ENCODE measurements at places on chromosomes 7 and 10. TPM values are rescaled to one million over a fixed set of nuclear protein-coding genes. Genes with fewer than 3 reads are reported as not detected.

AGMO gene
- not detected for total RNA-seq

TMEM225B gene
- 0.61 TPM for total RNA-seq

ZNF655 gene
- total RNA-seq = 76.2 TPM

JCAD gene
- total RNA-seq = 0.19 TPM

PAPSS2 gene
- 0.07 TPM for total RNA-seq

BEND7 gene
- total RNA-seq = not detected

SUFU gene
- 8.4 TPM for total RNA-seq

DNA sequence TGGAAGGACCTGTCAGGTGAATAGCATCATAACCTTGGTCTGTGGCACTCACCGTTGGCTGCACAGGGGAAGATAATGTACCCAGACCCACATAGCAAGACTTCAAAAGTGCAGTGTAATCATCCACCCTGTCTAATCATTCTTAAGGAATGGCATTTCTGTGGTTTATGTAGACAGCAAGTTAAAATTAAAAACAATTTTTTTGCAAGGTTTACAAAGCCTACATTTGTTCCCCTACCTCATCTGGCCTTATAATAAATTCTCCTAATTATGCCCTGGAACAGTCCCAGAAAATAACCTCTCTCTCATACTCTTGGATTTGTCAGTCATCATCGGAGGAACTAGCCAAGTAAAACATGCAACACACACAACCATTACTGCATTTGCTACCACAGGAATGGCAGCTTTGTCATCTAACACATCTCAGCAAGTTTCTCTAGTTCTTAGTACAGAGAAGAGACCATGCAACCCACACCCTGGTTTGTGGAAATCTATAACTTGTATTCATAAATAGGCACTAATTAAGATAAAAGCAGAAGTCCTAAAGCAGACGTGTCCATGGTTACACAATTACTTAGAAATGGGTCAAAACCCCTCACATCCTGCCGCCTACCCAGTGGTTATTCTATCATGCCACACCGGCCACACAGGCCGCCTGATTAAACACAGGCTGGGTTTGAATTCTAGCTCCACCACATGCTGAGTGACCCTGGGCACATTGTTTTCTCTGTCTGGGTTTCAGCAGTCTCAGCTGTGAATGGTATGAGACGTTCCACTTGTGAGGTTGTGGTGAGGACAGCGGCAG is 19.1 kb downstream of the ABLIM1 start:
- peaks cover 2% of the 10 kb centered on the region for H3K4me1 ChIP-seq
- no peak overlapping the region for H3K27ac ChIP-seq
- H3K36me3 ChIP-seq = no peaks in the 10 kb centered on the region
- H3K4me3 ChIP-seq = no peak overlapping the region

GRCh38 chr10:24706479-24707118 is 17.1 kb downstream of the ARHGAP21 start:
- no peak overlapping the region for H3K27ac ChIP-seq
- no peaks in the 10 kb centered on the region for H3K27me3 ChIP-seq
- H3K4me3 ChIP-seq = no peak overlapping the region
- no peaks in the 10 kb centered on the region for H3K36me3 ChIP-seq

GRCh38 chr10:125296598-125296997 is 136.2 kb upstream of the CTBP2 start:
- no peak overlapping the region for H3K4me3 ChIP-seq
- no peak for DNase-seq
- no peaks in the 10 kb centered on the region for H3K27me3 ChIP-seq
- no peak overlapping the region for H3K27ac ChIP-seq
- H3K36me3 ChIP-seq = no peaks in the 10 kb centered on the region

- H3K4me3 ChIP-seq = no peak overlapping the region
- DNase-seq = no peak
- peaks cover 8% of the 10 kb centered on the region for H3K4me1 ChIP-seq
- H3K27ac ChIP-seq = no peak overlapping the region
These were observed 34.4 kb upstream of the AGR3 start for GRCh38 chr7:16916105-16916639.

- no peaks in the 10 kb centered on the region for H3K36me3 ChIP-seq
- no peaks in the 10 kb centered on the region for H3K4me1 ChIP-seq
- no peaks in the 10 kb centered on the region for H3K27me3 ChIP-seq
These were observed 269.2 kb upstream of the TCERG1L start for GRCh38 chr10:131580674-131581073.

GRCh38 chr7:129925416-129926002 is 27.3 kb downstream of the UBE2H start:
- H3K4me3 ChIP-seq = no peak overlapping the region
- peaks cover 5% of the 10 kb centered on the region for H3K4me1 ChIP-seq
- no peaks in the 10 kb centered on the region for H3K27me3 ChIP-seq
- peaks cover 12% of the 10 kb centered on the region for H3K36me3 ChIP-seq

- no peaks in the 10 kb centered on the region for H3K36me3 ChIP-seq
- no peaks in the 10 kb centered on the region for H3K27me3 ChIP-seq
- no peak overlapping the region for H3K27ac ChIP-seq
- no peak for DNase-seq
These were observed 253.4 kb downstream of the USP6NL start for GRCh38 chr10:11358011-11358410.

- H3K4me1 ChIP-seq = peaks cover 32% of the 10 kb centered on the region
- peak within 1 kb of the TSS; percentile 88 for H3K27ac ChIP-seq
- peaks cover 2% of the 10 kb centered on the region for H3K36me3 ChIP-seq
- H3K4me3 ChIP-seq = peak within 1 kb of the TSS; percentile 98
These were observed at the start of gene SMURF1 for GRCh38 chr7:99143853-99144672. SMURF1 (minus strand) TSS chr7:99144108; CDS start chr7:99143780, 328 bp downstream.

GRCh38 chr7:42342381-42342780 is 105.4 kb upstream of the GLI3 start:
- no peak overlapping the region for H3K4me3 ChIP-seq
- no peak for DNase-seq
- no peak overlapping the region for H3K27ac ChIP-seq
- no peaks in the 10 kb centered on the region for H3K36me3 ChIP-seq
- no peaks in the 10 kb centered on the region for H3K27me3 ChIP-seq

DNA sequence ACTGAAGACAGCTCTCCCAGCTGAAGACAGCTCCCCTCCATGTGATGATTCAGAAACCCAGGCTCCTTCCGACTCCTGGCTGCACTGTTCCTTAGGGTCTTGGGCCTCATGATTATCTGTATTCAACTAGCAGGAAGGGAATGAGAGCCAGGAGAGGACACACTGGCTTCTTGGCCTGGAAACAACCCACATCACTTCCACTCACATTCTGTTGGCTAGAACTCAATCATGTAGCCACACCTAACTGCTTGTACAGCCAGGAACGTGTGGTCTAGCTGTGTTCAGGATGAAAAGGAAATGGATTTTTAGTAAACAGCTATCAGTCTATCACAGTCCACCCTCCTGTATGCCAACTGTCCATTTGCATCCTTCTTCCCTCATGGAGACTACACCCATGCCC is 30.5 kb upstream of the XPNPEP1 start:
- no peak overlapping the region for H3K27ac ChIP-seq
- peaks cover 2% of the 10 kb centered on the region for H3K4me1 ChIP-seq
- no peak for DNase-seq
- H3K27me3 ChIP-seq = peaks cover 19% of the 10 kb centered on the region
- H3K4me3 ChIP-seq = no peak overlapping the region

DNA sequence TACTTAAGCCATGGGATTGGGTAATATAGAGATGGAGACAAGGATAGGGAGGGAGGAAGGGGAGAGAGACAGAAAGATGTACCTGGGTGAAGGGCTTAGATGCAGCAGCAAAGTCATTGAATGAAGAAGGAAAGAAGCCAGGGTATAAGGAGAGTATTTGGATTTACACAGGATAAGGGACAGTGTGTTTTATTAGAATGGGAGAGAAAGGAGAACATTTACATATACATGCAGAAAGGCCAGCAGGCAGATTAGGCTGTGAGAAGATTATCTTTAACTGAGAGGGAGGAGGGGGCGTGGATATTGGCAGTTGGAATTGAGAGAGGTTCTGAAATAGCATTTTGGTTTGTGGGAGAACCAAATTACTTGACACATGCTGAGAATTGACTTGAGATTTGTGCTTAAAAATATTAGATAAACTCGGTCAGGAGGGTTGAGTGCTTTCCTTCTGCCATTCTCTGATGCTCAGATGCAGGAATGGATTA is 161.5 kb upstream of the ZNF804B start:
- no peak overlapping the region for H3K27ac ChIP-seq
- H3K27me3 ChIP-seq = no peaks in the 10 kb centered on the region
- no peak for DNase-seq
- no peak overlapping the region for H3K4me3 ChIP-seq
- H3K36me3 ChIP-seq = no peaks in the 10 kb centered on the region
- no peaks in the 10 kb centered on the region for H3K4me1 ChIP-seq

GRCh38 chr7:104548861-104549260 is 220.5 kb downstream of the LHFPL3 start:
- no peaks in the 10 kb centered on the region for H3K4me1 ChIP-seq
- H3K27me3 ChIP-seq = no peaks in the 10 kb centered on the region
- DNase-seq = no peak
- no peak overlapping the region for H3K27ac ChIP-seq
- H3K4me3 ChIP-seq = no peak overlapping the region

DNA sequence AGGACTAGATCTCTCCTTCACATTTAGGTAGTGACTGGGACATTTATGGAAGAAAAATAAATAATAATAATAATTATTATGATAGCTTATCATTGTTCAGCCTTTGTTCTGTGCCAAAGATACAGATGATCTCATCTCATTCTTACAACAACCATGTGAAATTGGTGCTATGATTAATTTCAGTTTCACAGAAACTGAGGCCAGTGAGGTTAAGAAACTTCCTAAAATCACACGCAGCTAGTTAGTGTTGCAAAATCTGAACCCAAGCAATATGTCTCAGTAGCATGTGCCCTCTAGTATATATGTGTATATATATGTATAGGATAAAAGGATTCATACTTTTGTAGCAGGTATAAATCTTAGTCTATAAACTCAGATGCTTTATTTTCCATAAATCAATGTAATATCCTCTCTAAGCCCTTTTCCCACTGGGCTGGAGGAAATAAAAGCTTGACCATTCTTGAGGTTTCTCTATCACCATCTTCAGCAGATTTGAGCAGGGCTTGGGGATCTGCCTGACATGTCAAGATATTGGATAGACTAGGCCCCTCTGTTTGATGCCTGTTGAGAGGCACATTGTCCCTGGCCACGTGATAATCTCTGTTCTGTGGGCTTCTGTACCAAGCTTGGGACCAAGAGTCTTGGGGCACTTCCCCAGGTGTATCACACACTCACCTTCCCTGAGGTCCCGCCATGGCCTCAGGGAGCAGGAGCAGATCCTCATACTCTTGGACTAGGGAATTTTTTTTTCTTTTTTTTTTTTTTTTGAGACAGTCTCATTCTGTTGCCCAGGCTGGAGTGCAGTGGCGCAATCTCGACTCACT is 172.6 kb upstream of the NRP1 start:
- no peak overlapping the region for H3K27ac ChIP-seq
- peaks cover 3% of the 10 kb centered on the region for H3K4me1 ChIP-seq
- H3K27me3 ChIP-seq = peaks cover 5% of the 10 kb centered on the region
- DNase-seq = no peak
- no peak overlapping the region for H3K4me3 ChIP-seq

GRCh38 chr10:51707392-51707791 is 8.0 kb upstream of the CSTF2T start:
- no peaks in the 10 kb centered on the region for H3K27me3 ChIP-seq
- H3K4me1 ChIP-seq = peaks cover 49% of the 10 kb centered on the region
- no peaks in the 10 kb centered on the region for H3K36me3 ChIP-seq
- peak overlapping the region; percentile 78 for H3K27ac ChIP-seq
- peak overlapping the region; percentile 37 for H3K4me3 ChIP-seq
- peak; percentile 60 for DNase-seq

- H3K27ac ChIP-seq = no peak overlapping the region
- H3K4me3 ChIP-seq = no peak overlapping the region
- no peaks in the 10 kb centered on the region for H3K27me3 ChIP-seq
- H3K36me3 ChIP-seq = no peaks in the 10 kb centered on the region
- DNase-seq = no peak
These were observed 1187.8 kb downstream of the CNTNAP2 start for GRCh38 chr7:147304376-147304775.

DNA sequence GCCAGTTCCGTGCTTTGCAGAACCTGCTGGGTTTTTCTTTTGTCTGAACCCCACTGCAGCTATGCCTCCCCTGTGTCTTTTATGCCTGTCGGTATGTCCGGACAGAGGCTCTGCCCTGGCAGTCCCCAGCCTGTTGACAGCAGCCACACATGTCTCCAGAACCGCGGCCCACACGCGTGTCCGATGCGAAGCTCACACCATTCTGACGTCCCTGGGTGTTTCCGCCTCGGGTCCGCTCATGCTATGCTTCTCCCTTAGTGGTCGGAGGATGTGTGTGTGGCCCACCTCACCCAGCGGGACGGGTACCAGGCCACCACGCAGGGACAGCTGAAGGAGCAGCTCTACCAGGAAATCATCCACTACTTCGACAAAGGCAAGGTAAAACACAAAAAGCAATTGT is 164.6 kb upstream of the NPS start:
- H3K27me3 ChIP-seq = no peaks in the 10 kb centered on the region
- no peak for DNase-seq
- no peak overlapping the region for H3K4me3 ChIP-seq
- no peaks in the 10 kb centered on the region for H3K4me1 ChIP-seq
- H3K36me3 ChIP-seq = no peaks in the 10 kb centered on the region

- H3K4me3 ChIP-seq = peak overlapping the region; percentile 92
- DNase-seq = peak; percentile 74
- peaks cover 48% of the 10 kb centered on the region for H3K4me1 ChIP-seq
- peaks cover 29% of the 10 kb centered on the region for H3K36me3 ChIP-seq
These were observed 688 bp downstream of the ORAI2 start for GRCh38 chr7:102434039-102434486.

DNA sequence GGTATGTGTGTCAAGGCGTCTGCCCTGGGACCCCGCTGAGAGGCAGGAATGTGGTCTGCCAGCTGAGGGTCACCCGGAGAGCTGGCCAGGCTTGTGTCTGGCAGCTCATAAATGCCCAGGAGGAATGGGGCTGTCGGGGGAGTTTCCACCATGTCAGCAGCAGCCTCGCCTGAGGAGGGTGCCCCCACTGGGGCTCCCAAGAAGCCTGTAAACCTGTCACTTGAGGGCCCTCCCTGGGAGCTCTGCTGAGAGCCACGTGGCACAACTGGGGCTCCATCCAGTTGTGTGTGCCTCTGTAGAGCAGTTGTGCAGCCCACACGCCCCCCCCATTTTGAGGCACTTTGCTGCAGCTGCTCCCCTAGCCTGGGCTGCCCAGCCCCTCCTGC is 70.6 kb downstream of the NEURL1 start:
- H3K4me3 ChIP-seq = no peak overlapping the region
- H3K36me3 ChIP-seq = no peaks in the 10 kb centered on the region
- H3K27ac ChIP-seq = no peak overlapping the region
- no peaks in the 10 kb centered on the region for H3K4me1 ChIP-seq
- no peak for DNase-seq
- H3K27me3 ChIP-seq = peaks cover 11% of the 10 kb centered on the region

DNA sequence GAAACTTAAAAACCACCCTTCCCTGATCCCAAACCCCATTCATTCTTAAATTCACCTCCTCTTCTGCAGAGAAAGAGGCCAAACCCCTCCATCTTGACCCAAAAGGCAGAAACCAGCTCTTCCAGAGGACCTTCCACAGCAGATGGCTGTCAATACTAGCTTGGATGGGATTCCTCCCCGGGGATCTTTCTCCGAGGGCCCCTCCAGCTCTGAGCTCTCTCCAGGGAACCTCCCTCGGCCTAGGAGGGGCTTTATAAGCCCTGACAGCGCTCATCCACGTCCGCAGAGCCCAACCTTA is 5.4 kb downstream of the TNRC18 start:
- H3K36me3 ChIP-seq = no peaks in the 10 kb centered on the region
- H3K4me3 ChIP-seq = peak overlapping the region; percentile 37
- no peak overlapping the region for H3K27ac ChIP-seq
- peaks cover 8% of the 10 kb centered on the region for H3K4me1 ChIP-seq
- DNase-seq = no peak
- peaks cover 64% of the 10 kb centered on the region for H3K27me3 ChIP-seq

GRCh38 chr10:11678074-11678793 is 63.9 kb upstream of the ECHDC3 start:
- H3K27ac ChIP-seq = no peak overlapping the region
- no peak overlapping the region for H3K4me3 ChIP-seq
- no peaks in the 10 kb centered on the region for H3K4me1 ChIP-seq
- H3K36me3 ChIP-seq = no peaks in the 10 kb centered on the region
- no peak for DNase-seq
- peaks cover 52% of the 10 kb centered on the region for H3K27me3 ChIP-seq

All from activated CD4-positive, alpha-beta T cell treated with anti-CD3 and anti-CD28 coated beads, Interleukin-2, amount 10 ng/mL, durations not matched to agents 24 days and 14 days (primary cell).